Thyroid gland (tissue), 4 donors: ENCODE measurements at places on chromosomes 13 and 19. TPM values are rescaled to one million over a fixed set of nuclear protein-coding genes. Genes with fewer than 3 reads are reported as not detected.

Gene TPTE2
- total RNA-seq = not detected

Gene HCST
- total RNA-seq = 1.4 TPM

Gene CD22
- 2.5 TPM for total RNA-seq

Gene ZNF791
- total RNA-seq = 41.1 TPM

DNA sequence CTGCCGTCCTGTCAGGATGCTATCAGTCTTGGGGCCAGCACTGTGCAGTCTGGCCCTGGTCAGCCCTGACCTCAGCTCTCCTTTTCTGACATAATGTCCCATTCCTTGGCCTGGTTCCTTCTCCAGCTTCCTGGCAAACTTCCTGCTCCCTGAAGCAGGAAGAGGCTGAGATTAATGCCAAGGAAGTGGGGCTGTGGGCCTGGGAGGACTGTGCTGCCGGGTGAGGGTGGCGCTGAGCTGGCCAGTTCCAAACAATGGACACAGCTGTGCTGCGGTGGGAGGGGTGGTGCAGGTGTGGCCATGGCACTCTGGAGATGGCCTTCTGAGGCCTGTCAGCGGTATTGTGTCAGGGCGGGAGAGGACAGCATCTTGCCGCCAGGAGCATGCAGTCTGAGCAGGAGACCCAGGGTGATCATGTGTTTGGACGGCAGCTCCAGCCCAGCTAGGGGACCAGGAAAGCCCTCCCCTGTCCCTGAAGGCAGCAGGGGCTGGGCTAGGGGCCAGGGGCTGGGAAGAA is 30.9 kb downstream of the TUBA3C start:
- DNase-seq = no peak
